ENCODE measurements at places on chromosomes 2 and 18.

DNA sequence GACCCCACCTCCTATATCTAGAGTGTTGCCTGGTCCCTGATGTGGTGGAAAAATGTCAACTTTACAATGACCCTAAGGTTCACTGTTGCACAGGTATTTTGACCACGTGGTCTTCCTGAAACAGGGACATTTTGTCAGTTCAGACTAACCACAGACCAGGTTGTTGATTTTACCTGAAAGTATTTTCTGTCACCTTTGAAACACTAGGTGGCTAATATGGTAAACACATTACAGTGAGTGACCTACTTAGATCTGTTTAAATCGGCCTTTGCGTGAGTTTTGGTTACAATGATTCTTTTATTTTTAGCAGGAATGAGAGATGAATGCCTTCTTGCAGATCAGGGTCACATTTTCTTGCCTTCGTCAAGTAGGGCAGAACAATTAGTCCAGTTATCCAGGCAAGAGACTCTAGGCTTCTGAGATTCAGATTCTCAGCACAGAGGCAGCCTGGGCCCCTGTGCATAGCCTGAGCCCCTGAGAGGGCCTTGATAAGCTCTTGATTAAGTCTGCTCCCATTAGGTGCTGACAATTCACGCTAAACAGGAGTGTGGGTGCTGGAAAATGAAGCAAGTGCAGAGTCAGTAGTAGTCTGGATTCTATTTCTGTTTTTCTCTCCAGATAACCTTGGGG, 226.2 kb downstream of the KCNS3 start:
- DNase-seq = no peak

GRCh38 chr2:238882082-238882755, 34.3 kb downstream of the TWIST2 start:
- DNase-seq = no peak

DNA sequence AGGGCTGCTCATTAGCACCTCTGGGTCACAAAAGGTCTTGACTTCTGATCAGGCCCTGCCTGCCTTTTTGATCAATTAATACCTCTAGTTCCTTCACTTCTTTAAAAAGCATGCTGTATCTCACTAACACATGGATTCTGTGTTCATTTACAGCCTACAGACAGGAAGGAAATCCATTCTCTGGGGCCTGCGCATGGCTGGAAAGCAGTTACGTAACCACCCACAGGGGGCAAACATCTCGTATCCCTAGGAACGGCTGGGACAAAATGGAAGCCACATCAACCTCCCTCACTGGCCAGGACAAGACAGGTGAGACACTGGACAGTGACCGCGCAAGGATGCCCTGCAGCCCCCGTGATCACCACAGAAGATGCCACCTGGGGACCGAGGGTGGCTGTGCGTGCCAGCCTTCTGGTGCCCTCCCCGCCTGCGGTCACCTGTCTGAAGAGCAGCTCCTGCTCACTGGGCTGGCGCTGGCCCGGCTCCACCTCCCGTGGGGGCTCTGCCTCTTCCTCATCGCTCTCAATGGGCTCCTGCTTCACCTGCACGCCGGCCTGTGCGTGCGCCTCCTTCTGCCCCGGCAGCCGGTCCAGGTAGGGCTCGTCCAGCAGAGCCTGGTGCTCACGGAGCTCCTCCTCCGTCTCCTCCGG, 266.9 kb downstream of the TWIST2 start:
- DNase-seq = no peak

GRCh38 chr2:235144291-235144690, 192.5 kb downstream of the SH3BP4 start:
- DNase-seq = no peak

- no peak for DNase-seq
Measured at GRCh38 chr2:212842544-212843185, 304.1 kb upstream of the ERBB4 start.

DNA sequence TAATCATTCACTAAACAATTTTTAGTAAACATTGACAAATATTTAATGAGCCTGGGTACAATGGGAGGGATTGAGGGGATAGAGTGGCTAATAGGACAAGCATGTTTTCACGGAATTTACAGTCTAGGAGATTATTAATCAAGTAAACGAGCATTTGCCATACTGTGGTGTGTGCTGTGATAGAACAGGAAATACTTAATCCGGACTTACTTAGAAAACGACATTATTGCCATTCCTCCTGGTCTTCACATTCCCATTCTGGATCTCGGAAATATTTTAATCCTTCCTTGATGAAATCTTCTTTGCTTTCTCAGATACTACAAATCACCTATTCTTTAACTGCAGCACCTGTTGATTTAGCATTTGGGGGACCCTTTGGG, 905 bp downstream of the TTLL4 start:
- DNase-seq = no peak

DNA sequence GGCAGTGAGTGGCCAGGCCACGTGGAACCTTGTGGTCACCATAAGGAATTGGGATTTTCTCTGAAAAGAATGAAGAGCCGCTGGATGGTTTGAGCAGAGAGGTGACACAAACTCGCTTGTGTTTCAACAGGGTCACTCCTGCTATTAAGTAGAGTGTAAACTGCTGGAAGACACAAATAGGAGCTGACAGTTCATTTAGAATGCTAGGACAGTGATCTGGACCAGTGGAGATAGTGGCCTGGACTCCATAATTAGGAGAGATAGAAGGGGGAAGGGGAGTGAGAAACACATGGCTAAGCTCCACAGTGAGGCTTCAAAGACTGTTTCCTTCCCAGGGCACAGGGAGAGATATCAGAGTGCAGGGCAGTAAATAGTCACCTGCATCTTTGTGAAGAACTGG, 381.1 kb upstream of the ST6GAL2 start:
- no peak for DNase-seq

GRCh38 chr2:238638100-238638981, 209.5 kb upstream of the TWIST2 start:
- no peak for DNase-seq

DNA sequence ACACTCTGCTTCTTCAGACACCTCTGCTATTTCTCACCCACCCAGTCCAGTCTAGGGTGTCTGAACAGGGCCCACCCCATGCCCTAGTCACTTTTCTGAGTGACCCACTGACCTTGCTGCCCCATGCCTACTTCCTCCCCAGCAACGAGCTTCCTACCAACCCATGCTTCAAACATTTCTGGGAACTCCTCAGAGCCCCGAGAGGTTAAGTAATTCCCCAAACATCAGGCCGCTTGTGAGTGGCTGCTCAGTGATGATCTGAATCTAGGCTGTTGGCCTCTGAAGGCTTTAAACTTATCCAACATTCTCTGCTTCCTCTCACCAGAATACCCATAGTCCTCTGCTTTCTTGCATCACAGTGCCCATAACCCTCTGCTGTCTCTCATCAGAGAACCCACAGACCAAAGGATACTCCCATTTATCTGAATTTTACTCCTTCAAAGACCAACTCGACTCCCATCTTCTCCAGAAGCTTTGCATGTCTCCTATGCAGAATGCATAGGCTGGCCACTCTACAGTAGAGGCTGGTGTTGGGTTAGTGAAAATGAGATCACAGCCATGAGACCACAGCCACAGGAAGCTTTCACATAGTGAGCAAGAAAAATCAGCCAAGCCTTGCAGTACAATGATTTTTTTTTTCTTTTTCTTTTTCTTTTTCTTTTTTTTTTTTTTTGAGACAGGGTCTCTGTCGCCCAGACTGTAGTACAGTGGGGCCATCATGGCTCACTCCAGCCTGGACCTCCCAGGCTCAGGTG, 309.5 kb upstream of the LYPD1 start:
- no peak for DNase-seq

DNA sequence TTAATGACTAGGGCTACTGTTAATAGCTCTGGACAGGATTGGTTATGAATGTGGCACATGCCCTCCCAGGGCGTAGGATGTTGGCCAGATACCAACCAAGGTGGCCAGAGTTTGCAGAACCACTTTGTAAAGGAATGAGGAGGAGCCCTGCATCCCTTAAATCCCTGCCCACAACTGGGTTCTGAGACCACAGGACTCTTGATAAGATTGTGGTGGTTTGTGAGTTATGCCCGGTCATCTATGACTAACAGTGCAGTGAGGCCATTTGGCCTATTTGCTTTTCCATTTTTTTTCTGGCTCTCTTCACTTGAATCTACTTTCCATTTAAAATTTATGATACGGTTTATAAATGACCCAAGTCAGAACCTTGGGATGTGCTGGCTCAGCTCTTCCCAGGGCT, 294.5 kb downstream of the PRKCE start:
- no peak for DNase-seq

DNA sequence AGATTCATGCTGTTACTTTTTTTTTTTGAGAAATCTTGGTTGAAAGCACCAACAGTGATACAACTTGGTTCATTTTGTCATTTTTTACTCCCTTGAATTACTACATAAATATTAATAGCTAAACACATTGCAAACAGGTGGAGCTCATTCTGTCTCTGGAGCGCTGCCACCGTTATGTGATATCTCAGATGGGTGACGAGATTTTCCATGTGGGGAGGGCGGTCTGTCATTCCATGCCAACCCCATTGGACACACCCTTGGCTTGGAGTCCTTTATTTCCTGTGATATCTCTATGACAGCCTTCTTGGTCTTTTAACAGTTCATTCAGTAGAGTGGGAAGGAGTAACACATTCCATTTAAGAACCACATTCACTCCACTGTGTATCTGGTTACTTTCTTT, 794.8 kb downstream of the SATB2 start:
- no peak for DNase-seq

GRCh38 chr2:43924463-43924862, 71.3 kb downstream of the LRPPRC start:
- DNase-seq = no peak

DNA sequence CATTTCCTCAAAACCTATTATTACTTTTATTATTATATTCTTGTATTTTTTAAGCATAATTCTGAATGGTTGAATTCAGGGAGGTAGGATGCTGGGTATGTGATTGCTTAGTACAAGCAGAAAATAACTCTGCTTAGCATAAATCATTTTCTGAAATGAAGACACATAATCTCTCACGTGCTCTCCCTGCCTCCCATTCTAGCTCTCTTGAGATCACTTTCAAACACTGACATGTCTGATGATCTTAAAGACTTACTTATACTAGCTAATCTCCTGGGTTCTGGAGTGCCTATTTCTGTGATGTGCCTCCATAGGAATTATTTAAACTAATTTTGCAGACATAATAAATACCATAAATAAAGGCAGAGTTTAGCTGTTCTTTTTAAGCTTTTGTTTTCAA, 1136.0 kb downstream of the SUCLG1 start:
- DNase-seq = no peak

DNA sequence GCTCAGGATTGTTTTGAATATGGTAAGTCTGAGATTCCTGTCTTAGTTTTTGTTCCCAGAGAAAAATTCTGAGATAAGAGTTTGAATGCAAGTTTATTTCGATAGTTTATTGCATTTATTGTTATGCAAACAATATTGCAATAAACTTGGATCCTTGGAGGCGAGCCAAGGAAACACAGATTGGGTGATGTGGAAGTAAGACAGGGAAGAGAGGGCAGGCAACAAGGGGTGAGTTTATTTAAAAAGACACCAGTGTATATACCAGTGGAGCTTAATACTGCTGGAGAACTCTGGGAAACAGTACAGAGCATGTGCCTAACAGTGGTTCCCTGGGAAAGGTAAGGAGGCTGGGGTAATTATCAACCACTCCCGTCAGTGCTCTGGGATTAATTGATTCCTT, 87.5 kb upstream of the NEDD4L start:
- DNase-seq = no peak
